ENCODE measurements at places on chromosomes 3 and 15. TPM values are rescaled to one million over a fixed set of nuclear protein-coding genes. Genes with fewer than 3 reads are reported as not detected.

Gene CCR3
- 0.37 TPM for total RNA-seq

Gene PP2D1
- not detected for total RNA-seq

Gene AHSG
- total RNA-seq: not detected

Gene PLXNB1
- total RNA-seq: 72.9 TPM

Gene CPA3
- total RNA-seq: 16.2 TPM

Gene GNL3
- total RNA-seq: 83.2 TPM

Gene FBXO22
- 9.8 TPM for total RNA-seq

Gene SATB1
- 42.9 TPM for total RNA-seq

Gene SCAANT1
- total RNA-seq: not detected

DNA sequence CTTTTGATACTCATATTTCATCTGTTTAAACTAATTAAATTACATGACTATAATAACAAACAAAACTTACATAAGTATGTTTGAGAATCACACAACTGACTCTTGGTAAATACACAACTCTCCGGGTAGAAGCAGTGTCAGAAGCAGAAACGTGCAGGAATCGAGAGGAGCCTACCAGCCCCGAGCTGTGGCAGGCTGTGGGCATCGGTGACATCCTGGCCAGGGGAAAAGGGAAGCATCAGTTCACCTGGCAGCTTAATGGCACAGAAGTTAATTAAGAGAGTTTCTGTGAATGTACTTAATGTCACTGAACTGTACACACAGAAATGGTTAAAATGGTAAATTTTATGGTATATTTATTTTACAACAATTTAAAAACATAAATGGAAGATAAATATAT lies 90.2 kb downstream of the CRTC3 start:
- DNase-seq: no peak

GRCh38 chr3:131348911-131349310 lies 32.7 kb upstream of the NUDT16 start:
- no peak for DNase-seq

DNA sequence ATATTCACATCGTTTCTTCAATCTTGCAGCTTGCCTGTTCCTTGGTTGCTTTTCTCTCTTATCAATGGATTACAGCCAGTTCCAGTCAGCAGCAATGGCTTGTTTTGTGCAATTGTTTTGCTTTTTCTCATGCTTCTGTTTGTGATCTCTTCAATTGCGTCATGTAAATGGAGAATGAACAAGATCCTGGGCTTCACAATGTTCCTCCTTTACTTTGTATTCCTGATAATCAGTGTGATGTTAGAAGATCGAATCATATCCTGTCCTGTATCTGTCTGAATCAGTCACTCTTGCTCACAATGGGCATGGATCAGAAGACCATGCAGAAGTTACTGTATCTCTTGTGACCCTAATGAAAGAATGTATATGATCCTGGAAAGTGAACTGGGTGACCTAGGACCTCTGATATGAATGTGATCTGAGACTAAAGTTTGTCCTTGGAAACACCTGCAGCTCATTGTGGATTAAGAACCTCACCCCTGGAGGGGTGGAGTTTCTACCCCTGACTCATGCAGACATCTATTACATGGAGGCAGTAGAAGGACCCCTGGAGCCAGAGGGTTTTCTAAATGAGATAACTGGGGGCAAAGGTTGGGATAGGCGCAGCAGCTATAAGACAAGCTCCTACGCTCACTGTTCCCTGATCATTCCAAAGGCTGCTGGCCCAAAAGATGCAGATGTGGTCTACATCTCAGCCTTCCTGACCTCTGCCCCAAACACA lies 32.2 kb downstream of the SLC24A1 start:
- no peak for DNase-seq

GRCh38 chr3:194879991-194880939 lies 194.6 kb downstream of the FAM43A start:
- no peak for DNase-seq

DNA sequence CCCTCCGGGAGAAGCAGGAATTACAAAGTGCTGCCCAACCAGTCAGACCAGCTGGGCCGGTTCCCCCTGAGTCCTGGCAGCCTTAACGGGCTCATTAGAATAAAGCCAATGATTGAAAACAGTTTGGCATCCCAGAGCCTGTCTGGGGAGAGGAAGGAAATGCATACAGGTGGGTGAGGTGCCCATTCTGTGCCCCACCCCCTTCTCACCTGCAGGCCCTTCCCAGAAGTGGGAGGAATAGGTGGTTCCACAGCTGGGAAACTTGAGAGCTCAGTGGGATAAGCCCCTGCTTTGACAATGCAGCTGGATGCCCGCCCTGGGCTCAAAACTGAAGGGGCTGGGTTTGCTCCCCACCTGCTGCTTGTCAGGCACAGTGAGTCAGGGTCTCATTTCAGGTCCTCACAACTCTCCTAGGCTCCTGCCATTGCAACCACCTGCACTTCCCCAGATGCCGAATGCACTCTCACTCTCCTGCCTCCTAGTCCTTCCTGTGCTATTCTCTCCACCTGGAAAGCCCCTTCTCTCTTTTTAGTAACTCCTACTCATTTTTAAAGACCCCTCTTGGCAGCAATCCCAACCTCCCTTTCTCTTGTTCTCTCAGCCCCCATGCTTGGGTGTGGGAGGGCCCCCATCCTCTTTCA lies 5.5 kb upstream of the BUB1B start:
- DNase-seq: no peak

GRCh38 chr3:174219738-174220137 lies 639.4 kb upstream of the NAALADL2 start:
- DNase-seq: no peak

DNA sequence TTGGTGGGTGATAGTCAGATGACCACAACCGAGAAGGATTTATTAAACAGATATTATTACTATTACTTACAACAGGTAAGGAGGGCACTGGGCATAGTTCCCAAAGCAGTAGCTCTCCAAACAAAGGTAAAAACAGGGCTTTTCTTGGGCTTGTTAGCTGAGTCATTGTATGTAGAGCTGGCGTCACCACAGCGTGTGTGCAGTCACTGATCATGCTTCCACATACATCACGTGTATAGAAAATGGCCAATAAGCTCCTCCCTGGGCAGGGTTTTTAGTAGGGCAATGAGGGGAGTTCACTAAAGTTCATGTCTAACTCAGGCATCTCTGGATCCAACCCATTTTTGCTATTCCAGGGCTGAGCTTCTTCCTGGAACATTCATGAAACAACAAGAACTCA lies 5.8 kb upstream of the SAMMSON start:
- DNase-seq: no peak

GRCh38 chr3:4505688-4506558 lies 12.8 kb downstream of the ITPR1 start:
- DNase-seq: no peak

DNA sequence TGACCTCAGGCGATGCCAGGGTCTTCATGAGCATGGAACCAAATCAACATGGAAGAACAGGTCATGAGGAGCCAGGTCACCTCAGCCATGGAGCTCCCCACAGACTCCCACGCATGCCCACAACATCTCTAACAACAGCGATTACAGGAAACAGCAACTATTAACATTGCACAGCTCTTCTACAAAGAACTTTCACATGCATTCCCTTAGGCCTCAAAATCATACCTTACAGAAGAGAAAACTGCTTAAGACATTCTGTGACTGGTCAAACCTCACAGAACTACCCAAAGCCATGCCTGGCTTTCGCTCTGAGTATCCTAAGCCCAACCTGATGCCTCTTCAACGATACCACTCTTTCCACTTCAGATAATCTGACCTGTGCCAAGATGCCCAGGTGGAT lies 117.8 kb downstream of the OXNAD1 start:
- no peak for DNase-seq

DNA sequence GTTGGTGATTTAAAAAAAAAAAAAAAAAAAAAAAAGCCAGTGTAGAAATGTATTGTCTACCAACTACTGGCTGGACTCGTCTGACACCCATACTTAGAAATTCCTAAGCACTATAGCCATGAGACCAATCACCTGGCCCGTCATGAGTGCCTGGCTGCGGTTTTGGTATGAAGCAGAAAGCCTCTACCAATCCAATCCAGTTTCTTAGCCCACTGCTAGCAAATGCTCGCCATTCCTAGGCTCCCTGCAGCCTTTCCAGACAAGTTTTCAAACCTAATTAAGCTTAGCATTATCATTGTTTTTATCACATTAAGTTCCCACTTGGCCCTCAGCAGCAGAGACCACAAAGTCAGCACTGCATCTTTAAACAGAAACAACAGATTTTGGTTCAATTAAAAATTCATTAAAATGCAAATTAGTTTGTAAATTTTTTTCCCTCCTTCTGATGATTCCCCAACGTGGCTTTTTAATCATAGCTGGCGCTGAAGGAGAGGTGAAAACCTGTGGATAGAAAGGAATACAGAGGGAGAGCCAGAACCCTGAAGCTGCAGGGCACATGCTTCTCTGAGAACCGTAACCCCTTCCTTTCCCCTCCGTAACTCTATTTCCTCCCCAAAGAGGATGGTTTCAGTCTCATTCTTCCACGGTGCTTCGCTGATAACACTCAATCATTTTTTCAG lies 32.2 kb upstream of the ST8SIA2 start:
- no peak for DNase-seq

DNA sequence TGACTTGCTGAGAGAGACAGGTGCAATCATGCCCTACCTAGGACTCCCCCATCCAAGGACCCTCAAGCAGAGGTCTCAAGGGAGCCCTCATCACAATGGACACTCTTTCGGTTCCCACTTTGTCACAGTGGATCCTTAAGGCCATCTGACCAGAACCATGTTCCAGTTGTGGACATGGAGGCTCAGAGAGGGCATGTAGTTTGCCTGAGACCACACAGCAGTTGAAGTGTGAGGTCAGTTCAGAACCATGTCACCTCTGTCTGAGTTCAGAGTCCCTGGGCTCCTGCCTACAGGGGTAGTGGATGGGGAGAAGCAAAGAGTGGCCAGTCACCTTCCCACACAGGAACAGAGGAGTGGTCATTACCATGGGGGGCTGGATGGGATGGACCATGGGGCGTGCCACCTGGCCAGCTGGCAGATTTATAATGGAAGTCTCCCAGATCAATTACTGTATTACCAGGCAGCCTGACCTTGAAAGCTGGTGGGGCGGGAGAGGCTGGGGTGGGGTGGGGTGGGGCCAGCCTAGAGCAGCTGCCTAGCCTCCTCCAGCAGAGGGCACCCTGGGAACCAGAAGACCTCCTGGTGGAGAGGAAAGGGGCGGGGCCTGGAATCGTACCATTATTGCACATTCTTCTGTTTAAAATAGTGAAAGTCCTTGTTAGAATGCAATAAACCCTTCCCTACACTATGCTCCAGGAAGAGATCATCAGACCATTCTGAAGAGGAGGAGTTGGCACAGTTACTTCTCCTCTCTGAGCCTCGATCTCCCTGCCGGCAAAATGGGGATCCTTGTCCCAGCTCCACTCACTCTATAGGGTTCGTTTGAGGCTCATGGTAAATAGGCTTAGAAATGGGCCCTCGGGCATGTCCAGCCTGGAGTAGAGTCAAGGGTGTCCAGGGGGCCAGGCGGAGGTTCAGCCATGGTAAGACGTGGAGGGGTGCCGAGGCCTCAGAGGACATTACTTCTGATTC lies 26.9 kb upstream of the LINGO1 start:
- peak; percentile 28 for DNase-seq

DNA sequence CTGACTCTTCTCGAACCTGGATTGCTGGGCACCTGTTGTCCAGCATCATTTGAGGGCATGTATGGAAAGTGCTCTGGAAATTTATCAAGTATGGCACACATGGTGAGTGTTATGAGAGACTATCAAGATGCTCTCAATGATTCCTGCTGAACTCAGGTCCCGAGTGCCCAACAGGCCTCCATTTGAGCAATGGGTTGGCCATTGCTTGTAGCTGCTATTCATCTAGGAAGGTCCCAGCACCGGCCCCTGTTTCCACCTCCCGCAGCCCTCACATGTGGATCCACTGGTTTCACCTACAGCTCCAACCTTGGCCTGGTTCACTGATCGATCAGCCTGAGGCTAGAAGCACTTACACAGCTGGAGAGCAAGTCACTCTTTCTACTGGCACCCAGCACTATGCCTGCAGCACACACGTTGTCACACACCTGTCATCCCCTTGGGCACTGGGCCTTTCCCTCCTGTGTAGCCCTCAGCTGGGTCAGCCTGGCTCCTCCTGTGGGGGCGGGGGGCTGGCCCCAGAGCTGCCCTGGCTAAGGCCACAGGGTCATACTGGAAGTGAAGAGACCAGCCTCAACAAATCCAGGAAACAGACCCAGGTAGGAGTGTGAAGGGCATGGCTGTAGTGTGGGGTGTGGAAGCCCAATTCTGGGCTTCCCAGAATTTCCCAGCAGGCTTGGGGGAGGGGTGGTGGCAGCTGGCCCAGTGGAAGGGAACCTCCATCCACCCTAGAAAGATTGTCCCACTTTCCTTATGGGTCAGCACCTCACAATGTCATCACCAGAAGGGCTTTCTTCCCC lies 41.7 kb upstream of the SMAD3 start:
- DNase-seq: no peak

DNA sequence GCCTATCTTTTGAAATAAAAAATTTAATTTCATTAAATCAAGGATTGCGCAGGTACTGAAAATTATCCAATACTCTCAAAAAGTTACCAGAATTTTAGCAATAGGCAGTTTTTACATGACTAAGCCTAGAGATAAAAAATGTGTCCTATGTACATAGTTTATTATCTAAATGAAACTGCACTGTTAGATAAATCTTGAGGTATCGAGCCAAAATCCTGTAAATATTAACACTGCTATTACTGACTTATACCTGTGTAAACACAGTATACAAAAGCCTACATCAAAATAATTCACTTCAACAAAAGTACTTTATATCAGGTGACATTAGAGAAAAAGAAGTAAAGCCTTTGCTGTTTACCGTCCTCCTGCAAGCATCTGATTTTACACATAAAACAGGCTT lies 60.7 kb downstream of the TASOR start:
- DNase-seq: no peak

DNA sequence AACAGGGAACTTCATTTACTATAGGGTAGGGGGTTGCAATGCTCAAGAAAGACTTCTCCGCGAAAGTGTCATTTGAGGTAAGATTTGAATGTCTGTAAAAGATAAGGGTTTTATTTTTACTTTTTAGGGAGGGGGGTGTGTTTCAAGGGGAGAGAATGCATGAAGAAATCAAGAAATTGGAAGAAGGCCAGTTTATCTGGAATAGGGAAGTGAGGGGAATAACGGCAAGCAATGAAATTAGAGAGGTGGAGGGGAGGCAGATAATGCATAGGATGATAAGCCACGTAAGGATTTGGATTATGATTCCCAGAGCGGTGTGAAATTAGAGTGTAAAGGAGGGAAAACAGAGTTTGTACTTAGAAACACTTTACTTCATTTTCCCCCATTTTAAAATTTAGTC lies 63.0 kb upstream of the MB21D2 start:
- DNase-seq: no peak

DNA sequence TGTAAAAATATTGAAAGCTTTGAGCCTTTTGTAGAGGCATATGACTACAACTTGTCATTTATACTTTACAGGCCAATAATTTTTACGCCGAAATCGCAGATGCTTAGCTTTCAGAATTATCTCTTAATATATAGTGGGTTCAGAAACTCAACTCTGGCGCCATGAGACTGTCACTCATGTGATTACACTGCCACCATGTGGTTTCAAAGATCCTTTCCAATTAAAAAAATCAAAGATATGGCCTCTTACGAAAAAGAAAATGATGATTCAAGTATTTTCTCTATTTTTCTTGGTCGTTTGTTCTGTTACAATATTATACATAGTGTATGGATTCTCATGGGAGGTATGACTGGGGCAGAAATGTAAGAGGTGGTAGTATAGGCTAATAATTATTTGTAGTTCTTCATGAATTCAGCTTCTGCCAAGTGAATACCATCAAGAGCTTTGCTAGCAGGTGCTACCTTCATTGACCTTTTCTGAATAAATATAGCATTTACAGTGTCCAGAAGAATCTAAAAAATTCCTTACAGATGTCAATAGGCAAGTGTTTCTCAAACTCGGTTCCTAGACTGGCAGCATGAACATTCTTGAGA lies 751.7 kb upstream of the GOLIM4 start:
- DNase-seq: no peak

GRCh38 chr3:133881939-133882825 lies 13.5 kb downstream of the RAB6B start:
- DNase-seq: no peak
